LHCN-M2 (cell line): ENCODE measurements at places on chromosomes 2 and 18.
A peak's percentile ranks its signal among the peaks of the same experiment; 100 is the strongest.

DNA sequence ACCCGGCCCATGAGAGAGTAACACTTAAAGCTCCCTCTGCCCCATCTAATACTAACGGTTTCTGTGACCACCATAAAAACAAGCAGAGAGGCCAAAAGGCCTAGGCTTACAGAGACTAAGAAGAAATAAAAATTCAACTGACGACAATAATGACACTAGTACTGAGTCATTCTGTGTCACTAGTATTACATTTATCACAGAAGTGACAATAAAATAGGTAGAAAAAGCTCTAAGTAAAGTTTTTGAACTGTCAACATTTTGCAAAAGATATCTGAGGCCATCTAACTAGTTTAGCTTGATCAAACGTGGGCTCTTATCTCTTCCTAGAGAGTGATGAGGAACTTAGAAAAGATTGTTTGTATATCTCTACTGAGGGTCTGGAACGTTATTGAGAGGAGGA, 35.6 kb downstream of the AP1S3 start:
- DNase-seq = no peak

- DNase-seq = no peak
Measured at GRCh38 chr2:163490281-163490680, 245.5 kb downstream of the FIGN start.

- DNase-seq = peak; percentile 41
Measured at GRCh38 chr2:190791347-190791975, 89.2 kb upstream of the GLS start.

GRCh38 chr2:240916571-240917008, 10.5 kb downstream of the CROCC2 start:
- peak; percentile 77 for DNase-seq

DNA sequence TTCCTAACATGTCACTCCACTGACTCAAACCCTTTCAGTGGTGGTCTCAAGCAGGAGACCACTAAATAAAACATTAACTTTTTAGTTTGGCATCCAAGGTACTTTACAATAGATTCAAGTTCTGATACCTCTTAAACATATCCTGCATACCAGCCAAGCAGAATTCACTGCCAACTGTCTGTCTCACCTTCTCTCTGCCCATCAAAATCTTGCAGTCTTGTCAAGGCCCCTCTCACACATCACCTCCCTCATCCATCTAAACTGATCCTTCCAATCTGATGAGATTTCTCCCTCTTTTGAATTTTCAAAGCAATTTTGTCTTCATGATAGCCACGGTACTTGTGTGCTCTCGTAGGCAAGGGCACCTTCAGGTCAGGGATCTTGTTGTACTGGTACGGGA, 43.7 kb downstream of the SATB2 start:
- no peak for DNase-seq

DNA sequence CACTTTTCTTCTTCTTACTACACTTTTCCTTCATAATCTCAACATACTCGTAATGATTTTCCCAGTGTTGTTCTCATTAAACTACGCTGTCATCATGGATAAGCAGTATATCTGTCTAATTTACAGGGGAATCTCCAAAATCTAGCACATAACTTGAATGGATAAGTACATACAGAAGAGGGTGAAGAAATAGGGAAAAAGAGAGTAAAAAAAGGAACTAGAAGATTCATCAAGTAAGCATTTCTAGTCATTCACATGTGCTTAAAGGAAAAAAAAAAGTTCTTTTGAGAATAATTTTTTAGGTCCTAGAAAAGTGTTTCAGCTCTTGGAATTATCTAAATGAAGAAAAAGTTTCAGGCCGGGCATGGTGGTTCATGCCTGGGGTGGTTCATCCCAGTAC, 51.6 kb downstream of the SRBD1 start:
- no peak for DNase-seq

DNA sequence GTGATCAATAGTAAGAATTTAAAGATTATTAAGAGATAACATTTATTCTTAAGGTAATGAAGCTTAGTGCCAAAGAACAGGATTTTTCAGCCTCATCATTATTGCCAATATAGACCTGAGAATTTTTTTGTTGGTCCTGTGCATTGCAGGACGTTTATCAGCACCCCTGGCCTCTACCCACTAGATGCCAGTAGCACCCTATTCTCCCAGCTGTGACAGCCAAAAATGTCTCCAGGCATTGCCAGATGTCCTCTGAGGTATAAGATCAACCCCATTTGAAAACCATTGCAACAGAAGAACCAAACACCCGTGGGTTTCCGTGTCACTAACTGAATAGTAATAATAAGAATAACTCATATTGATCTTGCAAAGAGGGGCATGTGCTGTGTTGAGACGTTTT, 700.0 kb upstream of the SOX11 start:
- DNase-seq = no peak

DNA sequence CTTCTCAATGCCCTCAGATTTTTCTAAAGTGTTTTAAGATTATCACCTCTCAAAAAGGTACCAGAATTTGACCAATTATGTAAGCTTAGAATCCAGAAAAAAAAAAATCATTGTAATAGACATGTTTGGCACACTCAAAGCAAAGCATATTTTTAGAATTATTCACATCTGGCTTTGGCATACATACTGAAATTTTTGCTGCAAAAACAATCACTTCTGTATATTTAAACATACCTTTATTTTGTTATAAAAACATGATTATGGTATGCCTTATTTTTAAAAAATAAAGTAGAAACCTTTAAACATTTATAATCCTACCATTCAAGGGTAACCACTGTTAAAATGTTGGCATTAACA, 143.3 kb downstream of the ESCO1 start:
- no peak for DNase-seq

DNA sequence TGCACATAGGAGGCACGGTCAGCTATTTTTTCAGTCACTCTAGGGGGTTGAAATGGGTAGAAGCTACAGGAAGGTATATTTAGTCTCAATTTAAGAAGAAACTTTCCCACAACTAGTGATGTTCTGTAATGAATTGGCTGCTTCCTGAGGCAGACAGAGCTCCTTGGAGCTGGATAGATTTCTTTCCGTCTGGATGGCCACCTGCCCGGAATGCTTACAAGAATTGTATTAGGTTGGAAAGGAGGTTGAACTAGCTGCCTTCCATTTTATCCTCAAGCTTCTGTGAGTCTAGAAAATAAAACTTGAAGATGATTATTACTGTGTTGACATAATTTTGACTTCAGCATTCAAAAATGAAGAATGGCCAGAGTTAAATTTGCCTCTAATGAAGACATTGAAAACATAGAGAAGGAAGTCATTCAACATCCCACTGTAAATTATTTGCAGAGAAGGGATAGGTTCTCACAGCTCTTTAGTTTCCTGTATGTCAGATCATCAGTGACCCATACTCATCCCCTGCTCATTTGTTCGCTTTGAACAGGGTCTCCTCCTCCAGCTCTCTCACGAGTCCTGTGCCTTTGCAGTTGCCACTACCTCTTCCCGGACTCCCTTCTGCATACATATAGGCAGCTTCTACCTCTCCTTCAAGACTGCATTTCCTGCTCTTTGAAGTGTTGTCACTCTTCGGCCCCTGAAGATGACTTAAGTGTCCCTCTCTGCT, 88.8 kb downstream of the CRIM1 start:
- no peak for DNase-seq

GRCh38 chr18:28125051-28125450, 51.9 kb downstream of the CDH2 start:
- DNase-seq = no peak

DNA sequence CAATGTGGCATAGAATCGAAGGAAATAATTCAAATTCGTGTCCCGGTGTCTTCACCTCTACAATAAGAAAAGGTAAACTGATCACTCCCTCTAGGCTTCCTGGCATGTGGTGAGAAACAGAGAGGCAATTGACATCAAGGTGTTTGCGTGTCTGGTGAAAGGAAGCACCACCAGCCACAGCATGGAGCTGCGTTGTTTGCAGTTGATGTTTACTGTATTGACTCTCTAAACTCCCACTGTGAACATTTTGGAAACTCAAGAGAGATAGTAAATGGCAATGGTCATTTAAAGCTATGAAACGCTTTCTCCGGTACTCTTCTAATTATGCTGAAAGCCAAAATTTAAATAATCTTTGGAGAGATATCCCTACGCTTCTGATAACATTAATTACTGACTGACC, 82.6 kb downstream of the SETBP1 start:
- no peak for DNase-seq

GRCh38 chr2:39394516-39394961, 42.5 kb downstream of the MAP4K3 start:
- DNase-seq = no peak

- peak; percentile 66 for DNase-seq
Measured at GRCh38 chr2:144452169-144452988, 67.5 kb downstream of the ZEB2 start.

DNA sequence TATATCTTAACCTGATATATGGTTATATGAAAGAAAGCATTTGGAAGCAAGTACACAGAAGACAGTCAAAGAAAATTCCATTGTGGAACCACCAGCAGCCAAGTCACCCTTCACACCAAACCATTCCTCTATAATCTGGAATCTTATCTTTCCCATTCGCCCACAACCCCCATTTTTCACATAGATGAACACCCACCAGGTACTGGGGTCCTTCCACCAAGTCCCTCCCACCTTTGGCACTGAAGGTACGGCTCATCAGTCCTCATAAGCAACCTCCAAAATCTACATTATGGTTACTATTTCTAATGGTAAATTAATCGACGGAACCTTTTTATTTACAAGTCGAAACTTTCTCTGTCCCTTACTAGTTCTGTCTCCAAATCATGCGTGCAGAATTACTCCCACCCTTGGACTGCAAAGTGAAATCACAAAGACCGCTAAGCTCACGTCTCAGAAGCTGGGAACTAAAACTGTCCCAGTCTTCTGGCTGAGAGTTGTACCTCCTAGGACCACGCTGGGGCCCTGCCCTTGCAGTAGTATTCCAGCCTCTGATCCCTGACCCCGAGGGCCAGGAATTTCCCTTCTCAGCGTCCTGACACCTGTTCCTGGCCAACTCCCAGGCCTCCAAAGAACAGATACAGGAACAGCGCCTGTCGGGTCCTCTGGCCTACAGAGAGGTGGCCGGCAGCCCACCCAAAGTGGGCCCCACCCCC, 702 bp downstream of the OLA1 start:
- DNase-seq = peak; percentile 52

DNA sequence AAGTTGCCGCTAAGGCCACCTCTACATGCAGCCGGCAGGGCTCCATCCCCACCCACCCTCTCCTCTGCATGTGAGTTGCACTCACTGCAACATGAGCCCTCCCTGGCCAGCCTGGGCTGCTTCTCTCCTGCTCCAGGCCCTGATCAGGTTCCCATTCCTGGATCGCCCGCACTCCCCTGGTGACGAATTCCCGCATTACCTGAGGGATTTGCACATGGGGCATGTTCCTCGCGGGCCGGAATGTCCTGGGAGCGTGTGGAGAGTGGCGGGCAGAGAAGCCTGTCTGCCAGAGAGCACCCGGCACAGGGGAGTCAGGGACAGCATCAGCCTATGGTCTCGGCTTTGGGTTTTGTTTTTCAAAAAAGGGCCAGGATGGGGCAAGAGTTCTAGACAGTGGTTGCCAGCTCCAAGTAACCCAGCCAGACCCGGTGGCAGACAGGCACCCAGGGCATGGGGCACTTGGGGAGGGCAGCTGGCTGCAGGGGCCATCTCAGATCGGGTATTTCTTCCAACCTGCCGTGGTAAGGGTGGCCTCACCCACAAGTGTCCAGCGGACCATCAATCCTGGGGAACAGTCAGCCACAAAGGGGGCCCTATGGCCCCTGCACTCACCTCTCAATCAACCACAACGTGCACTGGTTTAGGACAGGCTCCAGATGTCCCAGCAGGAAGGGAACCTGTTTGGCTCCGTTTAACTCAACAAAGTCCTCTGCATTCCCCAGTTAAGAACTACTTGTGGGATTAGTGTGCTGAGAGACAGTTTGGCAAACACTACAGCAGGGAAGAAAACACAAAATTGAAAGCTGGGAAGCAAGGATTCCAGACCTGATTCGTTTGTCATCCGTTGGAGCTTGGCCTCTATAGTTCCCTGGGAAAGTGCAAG, 187.7 kb downstream of the SMAD7 start:
- no peak for DNase-seq

DNA sequence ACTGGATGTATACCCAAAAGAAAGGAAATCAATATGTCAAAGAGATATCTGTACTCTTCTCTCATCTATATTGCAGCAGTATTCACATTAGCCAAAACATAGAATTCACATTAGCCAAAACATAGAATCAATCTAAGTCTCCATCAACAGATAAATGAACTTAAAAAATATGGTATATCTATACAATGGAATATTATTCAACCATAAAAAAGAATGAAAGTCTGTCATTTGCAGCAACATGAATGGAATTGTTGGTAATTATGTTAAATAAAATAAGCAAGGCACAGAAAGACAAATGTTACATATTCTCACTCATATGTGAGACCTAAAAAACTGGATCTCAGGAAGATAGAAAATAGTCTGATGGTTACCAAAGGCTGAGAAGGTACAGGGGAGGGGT, 212.1 kb upstream of the ZC3H15 start:
- DNase-seq = no peak

- peak; percentile 65 for DNase-seq
Measured at GRCh38 chr2:65198737-65199136, 28.9 kb upstream of the ACTR2 start.

DNA sequence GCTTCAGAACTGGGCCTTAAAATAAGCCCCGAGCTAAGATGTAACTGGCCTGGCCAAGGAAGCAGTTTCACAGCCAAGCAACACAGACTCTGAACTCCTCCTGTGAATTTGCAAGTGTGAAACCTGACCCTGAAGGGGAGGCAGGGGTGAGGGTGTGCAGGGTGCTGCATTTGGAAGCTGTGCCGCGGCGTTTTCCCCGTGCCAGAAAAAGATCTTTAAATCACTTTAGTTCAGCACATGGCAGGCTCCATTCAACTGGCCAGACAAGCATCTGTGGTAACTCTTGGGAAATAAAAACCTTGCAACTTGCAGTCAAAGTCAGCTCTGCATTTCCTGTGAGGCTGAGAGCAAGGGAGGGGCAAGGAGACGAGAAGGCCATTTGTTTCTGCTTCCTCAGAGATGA, 209.3 kb upstream of the SOX11 start:
- DNase-seq = no peak

- DNase-seq = no peak
Measured at GRCh38 chr2:38279201-38279600, 97.9 kb downstream of the ATL2 start.

DNA sequence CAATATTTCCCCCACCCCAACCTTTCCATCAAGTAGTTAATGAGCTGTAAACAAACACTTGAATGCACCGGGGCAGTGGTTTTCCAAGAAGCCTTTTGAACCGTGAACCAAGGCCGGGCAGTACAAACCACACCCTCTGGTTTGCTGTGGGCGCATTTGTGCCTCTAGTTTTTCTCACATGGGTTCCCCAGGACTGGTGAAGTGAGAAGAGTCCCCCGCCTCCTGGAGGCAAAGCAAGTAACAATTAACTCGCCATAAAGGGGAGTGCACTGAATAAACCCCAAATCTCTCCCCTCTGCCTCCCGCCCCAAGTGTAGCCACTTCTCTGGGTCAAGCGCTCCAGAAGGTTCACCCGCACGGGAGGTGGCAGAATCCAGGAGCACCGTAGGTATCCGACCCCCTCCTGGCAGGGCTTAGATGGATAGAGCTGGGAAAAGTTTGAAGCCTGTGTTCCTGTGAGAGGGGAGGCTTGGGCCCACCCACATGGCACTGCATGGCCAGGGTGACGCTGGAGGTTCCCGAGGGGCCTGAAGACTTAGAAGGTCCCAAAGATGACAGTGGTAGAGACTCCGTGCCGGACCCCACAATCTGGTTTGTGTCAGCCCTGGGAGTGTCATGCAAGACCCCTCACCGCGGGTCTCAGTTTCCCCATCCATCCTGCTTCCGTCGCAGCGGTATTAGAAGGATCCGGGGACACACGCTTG, 182.2 kb downstream of the SMAD2 start:
- no peak for DNase-seq
